ENCODE measurements at places on chromosomes 13 and 19. TPM values are rescaled to one million over a fixed set of nuclear protein-coding genes. Genes with fewer than 3 reads are reported as not detected.
A peak's percentile ranks its signal among the peaks of the same experiment; 100 is the strongest.

DNA sequence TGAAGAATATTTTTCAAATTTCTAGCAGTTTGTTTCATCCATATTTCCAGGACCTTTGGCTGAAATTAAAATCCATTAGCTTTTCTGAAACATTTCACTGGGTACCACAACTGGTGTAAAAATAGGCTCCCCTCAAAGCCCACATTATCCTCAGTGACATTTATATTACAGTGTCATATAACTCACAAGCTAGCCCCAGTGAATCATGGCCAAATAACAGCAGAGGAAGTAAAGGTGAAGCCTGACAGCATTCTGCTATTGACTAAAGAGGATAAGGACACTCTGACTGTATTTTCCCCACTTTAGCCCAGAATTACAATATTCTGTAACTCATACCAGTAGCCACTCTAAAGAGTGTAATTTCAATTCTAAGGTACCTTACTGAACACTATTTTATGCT, 21.9 kb downstream of the KCTD12 start:
- no peak for DNase-seq

- no peak for DNase-seq
These were observed 251.0 kb downstream of the UQCRFS1 start for GRCh38 chr19:28961772-28962500.

- peak; percentile 24 for DNase-seq
These were observed 3.6 kb downstream of the SIGLEC11 start for GRCh38 chr19:49957262-49957915.

DNA sequence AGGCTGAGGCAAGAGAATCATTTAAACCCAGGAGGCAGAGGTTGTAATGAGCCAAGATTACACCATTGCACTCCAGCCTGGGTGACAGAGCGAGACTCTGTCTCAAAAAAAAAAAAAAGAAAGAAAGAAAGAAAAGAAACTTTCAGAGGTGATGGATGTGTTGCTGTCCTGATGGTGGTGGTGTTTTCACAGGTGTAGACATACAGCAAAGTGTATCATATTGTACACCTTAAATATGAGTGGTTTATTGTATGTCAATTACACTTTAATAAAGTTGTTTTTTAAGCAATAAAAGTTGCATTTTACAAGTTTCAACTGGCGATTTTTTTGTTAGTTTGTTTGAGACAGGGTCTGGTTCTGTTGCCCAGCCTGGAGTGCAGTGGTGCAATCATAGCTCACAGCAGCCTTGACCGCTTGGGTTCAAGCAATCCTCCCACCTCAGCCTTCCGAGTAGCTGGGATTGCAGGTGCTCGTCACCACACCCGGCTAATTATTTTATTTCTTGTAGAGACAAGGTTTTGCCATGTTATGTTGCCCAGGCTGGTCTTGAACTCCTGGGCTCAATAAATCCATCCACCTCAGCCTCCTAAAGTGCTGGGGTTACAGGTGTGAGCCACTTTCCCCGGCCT, 13.5 kb upstream of the INSR start:
- DNase-seq: peak; percentile 13

- no peak for DNase-seq
These were observed 7.9 kb upstream of the ADPRHL1 start for GRCh38 chr13:113461022-113461751.

The FXYD1 gene
- polyA plus RNA-seq: 9.8 TPM
